ENCODE measurements at places on chromosomes 13 and 19. TPM values are rescaled to one million over a fixed set of nuclear protein-coding genes. Genes with fewer than 3 reads are reported as not detected.

GRCh38 chr19:6500837-6501739 is 1.0 kb downstream of the TUBB4A start:
- DNase-seq, result no peak
- H3K27me3 ChIP-seq, result no peaks in the 10 kb centered on the region
- no peaks in the 10 kb centered on the region for H3K36me3 ChIP-seq
- H3K27ac ChIP-seq, result no peak overlapping the region
- no peaks in the 10 kb centered on the region for H3K4me1 ChIP-seq
- peak overlapping the region; percentile 53 for H3K4me3 ChIP-seq

GRCh38 chr13:24012648-24013047 is 115.3 kb upstream of the C1QTNF9B start:
- no peaks in the 10 kb centered on the region for H3K4me1 ChIP-seq
- H3K27me3 ChIP-seq, result no peaks in the 10 kb centered on the region
- H3K36me3 ChIP-seq, result no peaks in the 10 kb centered on the region
- no peak overlapping the region for H3K4me3 ChIP-seq
- H3K27ac ChIP-seq, result no peak overlapping the region
- DNase-seq, result no peak

GRCh38 chr13:84831666-84832657 is 949.7 kb upstream of the SLITRK1 start:
- no peak for DNase-seq
- H3K27ac ChIP-seq, result no peak overlapping the region
- H3K4me3 ChIP-seq, result no peak overlapping the region
- H3K27me3 ChIP-seq, result no peaks in the 10 kb centered on the region
- no peaks in the 10 kb centered on the region for H3K36me3 ChIP-seq

Gene CYP4F2
- polyA plus RNA-seq, result 0.09 TPM

DNA sequence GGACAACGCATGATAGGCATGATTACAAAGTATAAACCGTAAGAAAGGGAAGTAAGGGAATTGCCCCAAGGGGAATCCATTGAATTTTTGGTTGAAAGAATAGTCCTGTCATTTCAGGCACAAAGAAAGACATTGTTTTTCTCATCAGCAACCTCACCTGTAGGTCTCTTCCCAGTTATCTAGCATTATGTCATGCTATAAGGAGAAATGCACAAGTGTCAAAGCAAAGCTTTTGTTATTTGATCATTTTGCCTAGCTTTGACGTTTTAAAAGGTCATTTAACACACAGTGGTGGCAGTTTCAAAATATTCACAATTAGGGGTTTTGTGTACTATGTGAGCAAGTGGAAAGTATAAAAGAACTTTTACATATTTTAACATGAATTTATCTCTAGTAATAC is 796.2 kb upstream of the MIR17HG start:
- no peaks in the 10 kb centered on the region for H3K36me3 ChIP-seq
- no peak for DNase-seq
- no peak overlapping the region for H3K4me3 ChIP-seq
- no peaks in the 10 kb centered on the region for H3K4me1 ChIP-seq

Gene AMH
- 8.9 TPM for polyA plus RNA-seq

Gene CNN1
- 11.3 TPM for polyA plus RNA-seq

Gene PLVAP
- 70.5 TPM for polyA plus RNA-seq

- no peak overlapping the region for H3K4me3 ChIP-seq
- H3K36me3 ChIP-seq, result no peaks in the 10 kb centered on the region
- H3K4me1 ChIP-seq, result no peaks in the 10 kb centered on the region
- no peak for DNase-seq
- H3K27me3 ChIP-seq, result no peaks in the 10 kb centered on the region
Measured at GRCh38 chr19:20151617-20152145, 15.3 kb upstream of the ZNF486 start.

Gene DKKL1
- not detected for polyA plus RNA-seq

- H3K4me1 ChIP-seq, result no peaks in the 10 kb centered on the region
- DNase-seq, result no peak
- no peaks in the 10 kb centered on the region for H3K36me3 ChIP-seq
- H3K27me3 ChIP-seq, result no peaks in the 10 kb centered on the region
- no peak overlapping the region for H3K4me3 ChIP-seq
- H3K27ac ChIP-seq, result no peak overlapping the region
Measured at GRCh38 chr13:113169277-113170272, 11.1 kb downstream of the PROZ start.

- H3K27me3 ChIP-seq, result no peaks in the 10 kb centered on the region
- H3K36me3 ChIP-seq, result no peaks in the 10 kb centered on the region
- H3K4me3 ChIP-seq, result no peak overlapping the region
- no peak overlapping the region for H3K27ac ChIP-seq
- DNase-seq, result no peak
Measured at GRCh38 chr13:38566023-38566422, 120.9 kb upstream of the FREM2 start.
